Putamen (tissue), 1 donor: ENCODE measurements at places on chromosomes 1 and 21.

DNA sequence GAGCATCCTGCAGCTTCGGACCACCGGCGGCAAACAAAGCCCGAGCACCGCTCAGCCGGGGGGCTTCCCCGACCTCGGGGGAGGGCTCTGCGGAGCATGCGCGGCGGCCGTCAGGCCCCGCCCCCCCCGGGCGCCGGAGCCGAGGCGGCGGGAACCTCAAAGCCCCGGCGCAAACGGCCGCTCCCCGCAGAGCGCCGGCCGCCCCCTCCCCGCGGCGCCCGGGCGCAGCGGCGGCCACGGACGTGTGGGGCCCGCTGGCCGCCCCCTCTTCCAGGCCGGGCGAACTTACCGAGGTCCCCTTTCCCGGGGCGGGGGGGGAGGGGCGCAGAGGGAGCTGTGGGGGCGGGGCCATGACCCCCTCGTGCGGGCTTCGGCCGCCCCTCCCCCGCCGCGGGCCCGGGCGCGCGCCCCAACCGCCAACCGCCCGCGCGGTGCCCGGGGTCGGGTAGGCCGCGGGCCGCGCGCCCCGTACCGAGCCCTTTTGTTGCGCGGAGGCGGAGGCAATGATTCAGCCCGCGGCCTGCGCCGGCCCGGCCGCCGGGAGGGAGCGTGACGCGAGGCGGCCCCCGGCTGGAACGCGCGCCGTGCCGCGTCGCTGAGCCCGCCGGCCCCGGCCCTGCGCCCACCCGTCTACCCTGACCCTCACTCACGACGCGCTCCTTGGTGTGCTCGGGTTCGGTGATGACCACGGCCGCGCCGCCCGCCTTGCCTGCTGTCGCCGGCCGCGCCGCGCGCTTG lies 1.7 kb downstream of the RCC2 start:
- peak; percentile 55 for DNase-seq

DNA sequence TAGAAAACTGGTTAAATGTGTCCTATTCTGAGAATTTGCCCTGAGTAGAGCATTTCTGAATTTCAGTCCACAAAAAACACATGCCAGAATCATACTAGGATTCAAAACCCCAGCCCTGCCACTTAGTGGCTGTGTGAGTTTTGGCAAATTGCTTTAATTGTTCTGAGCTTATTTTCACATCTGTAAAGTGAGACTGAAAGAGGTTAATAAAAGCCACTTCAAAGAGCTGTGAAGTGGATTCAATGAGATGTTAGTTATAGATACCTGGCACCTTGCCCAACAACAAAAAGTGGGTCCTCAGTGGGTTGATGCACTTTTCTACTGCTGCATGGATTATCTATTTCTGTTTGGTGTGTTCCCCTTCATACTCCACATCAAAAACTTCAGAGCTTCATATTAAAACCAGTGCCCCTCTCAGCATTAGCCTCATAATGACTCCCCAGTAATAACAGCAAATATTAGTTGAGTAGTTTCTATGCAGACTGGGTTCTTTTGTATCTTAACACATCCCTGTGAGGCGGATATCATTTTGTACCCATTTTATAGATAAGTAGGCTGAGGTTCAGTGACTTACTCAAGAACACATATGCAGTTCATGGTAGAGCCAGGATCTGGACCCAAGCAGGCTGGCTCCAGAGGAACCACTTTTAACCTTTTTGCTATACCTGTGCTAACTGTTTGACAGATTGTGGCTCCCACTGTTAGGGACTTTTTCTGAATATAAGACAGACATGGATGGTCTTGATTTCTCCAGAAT lies 14.2 kb upstream of the ADORA3 start:
- DNase-seq, result no peak

DNA sequence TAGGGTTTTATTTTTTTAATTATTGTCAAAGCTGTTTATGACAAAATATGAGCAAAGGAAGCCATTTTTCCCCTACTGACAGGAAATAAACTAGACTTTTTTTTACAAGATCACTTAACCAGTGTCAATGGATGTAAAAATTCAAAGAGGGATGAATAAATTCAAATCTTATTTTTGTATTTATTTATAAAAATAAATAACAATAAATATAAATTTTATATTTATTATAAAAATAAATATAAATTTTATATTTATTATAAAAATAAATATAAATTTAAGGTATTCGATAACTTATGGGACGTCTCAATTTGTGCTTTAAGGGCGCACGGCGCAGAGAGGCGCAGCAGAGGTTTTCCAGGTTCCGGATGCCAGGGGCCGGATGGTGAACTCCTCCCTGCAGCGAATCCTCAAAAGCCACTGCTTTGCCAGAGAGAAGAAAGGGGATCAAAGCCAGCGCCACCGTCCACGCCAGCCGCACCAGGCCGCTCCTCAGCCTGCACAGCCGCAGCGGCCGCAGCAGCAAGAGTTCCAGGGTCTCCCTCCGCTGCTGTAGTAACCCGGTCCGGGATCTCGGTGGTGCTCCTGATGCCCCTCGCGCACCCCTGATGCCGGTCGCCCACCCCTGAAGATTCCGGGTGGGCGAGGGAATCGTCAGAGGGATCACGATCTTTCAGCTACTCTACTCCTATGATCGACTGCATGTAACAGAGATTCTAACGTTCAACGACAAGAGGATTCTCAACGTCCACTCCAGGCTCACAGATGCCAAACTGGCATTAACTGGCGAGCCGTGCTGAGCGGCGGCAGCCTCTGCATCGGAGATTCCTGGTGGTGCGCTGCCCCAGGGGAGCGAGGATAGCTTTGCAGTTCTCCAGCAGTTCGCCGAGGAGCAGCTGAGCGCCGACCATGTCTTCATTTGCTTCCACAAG lies 28.5 kb upstream of the RLF start:
- DNase-seq, result no peak

DNA sequence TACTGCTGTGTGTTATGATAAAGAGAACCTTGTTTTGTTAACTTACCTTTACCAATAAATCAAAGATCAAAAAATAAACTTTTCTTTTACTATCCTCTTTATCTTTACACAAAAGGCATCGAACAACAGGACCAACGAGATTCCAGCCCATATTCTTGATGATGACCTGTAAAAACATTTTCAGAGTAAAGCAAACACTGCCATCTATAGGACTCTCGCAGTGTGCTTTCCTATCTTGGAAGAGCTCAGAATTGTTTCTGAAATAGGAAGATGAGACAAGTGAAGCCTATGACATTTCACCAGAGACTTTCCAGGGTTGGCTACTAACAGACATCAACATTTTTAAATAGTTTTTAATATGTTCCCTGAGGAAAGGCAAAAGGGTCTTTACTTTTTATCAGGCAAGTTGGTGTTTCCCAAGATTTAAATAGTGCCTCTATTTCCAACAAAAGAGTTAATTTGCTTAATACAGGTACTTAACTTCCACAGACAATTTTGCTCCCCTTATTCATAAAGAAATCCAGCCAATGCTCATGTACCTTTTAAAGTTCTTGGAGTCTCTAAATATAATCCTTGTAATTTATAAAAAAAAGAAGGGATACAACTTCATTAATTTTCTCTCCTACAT lies 7.3 kb downstream of the GLMN start:
- peak; percentile 47 for DNase-seq

DNA sequence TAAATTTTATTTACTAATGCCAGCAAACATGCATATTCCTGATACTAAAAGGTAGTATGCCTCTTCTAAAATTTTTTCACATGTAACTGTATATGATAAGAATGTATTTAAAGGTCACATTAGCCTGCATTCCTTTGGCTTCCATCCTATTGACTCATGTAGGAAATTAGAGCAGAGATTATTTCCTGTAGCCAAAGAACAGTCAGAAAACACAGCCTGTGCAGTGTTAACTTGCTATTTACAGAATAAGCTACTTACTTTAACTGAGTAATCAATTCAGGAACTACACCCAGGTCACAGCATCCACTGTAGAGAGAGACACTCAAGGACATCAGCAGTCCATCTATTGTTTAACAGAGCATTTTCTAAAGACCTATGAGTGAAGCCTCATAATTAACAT lies 154.5 kb upstream of the ADGRL4 start:
- no peak for DNase-seq

GRCh38 chr1:66951513-66951912 lies 26.7 kb downstream of the MIER1 start:
- no peak for DNase-seq
